ENCODE measurements at places on chromosomes 7 and 10. TPM values are rescaled to one million over a fixed set of nuclear protein-coding genes. Genes with fewer than 3 reads are reported as not detected.

Gene GPR141
- not detected for total RNA-seq

Gene OR2A1
- not detected for total RNA-seq

Gene HOGA1
- not detected for total RNA-seq

Gene OGDHL
- 0.70 TPM for total RNA-seq

Gene PIP4K2A
- total RNA-seq, result 130 TPM

Gene OR2A7
- 1.7 TPM for total RNA-seq

Gene CREB5
- total RNA-seq, result not detected

Gene SFTPD
- total RNA-seq, result not detected

Gene ANKRD61
- not detected for total RNA-seq

Gene AOAH
- total RNA-seq, result 26.4 TPM

Gene TAC1
- total RNA-seq, result 0.68 TPM

Gene PGAM2
- total RNA-seq, result 0.38 TPM

Gene PRKAG2
- total RNA-seq, result 23.1 TPM

Gene CHN2
- 5.3 TPM for total RNA-seq

Gene ZFAND2A
- 28.5 TPM for total RNA-seq

Gene TMEM176A
- 0.26 TPM for total RNA-seq

Gene PSD
- total RNA-seq, result 3.2 TPM

Gene EN2
- total RNA-seq, result not detected

Gene RP9
- 27.7 TPM for total RNA-seq

Gene MYH16
- total RNA-seq, result not detected

Gene LGI1
- not detected for total RNA-seq

Gene SBDS
- total RNA-seq, result 91.6 TPM

Gene SLC16A12
- not detected for total RNA-seq

Gene CADPS2
- not detected for total RNA-seq

Gene P4HA1
- total RNA-seq, result 28.7 TPM

Gene LRRN3
- 91.4 TPM for total RNA-seq

Gene TMEM196
- total RNA-seq, result not detected

Gene CLCN1
- total RNA-seq, result 0.11 TPM

Gene CAMK2B
- 0.42 TPM for total RNA-seq

Gene FAM25A
- not detected for total RNA-seq

Gene AZGP1
- total RNA-seq, result not detected

Data from CD8-positive, alpha-beta memory T cell (primary cell).